CD8-positive, alpha-beta memory T cell (primary cell): ENCODE measurements at places on chromosomes 3 and 15.

GRCh38 chr15:29687204-29687815 lies 135.0 kb downstream of the TJP1 start:
- no peak for DNase-seq
- H3K4me1 ChIP-seq: no peaks in the 10 kb centered on the region
- no peak overlapping the region for H3K27ac ChIP-seq
- no peaks in the 10 kb centered on the region for H3K27me3 ChIP-seq

GRCh38 chr3:140509534-140509933 lies 168.3 kb upstream of the TRIM42 start:
- no peak overlapping the region for H3K27ac ChIP-seq
- no peak for DNase-seq
- H3K27me3 ChIP-seq: no peaks in the 10 kb centered on the region
- H3K4me1 ChIP-seq: no peaks in the 10 kb centered on the region
- H3K36me3 ChIP-seq: no peaks in the 10 kb centered on the region

GRCh38 chr3:37402351-37402750 lies 228.0 kb upstream of the LRRFIP2 start:
- no peaks in the 10 kb centered on the region for H3K27me3 ChIP-seq
- no peak overlapping the region for H3K27ac ChIP-seq
- no peaks in the 10 kb centered on the region for H3K36me3 ChIP-seq

GRCh38 chr3:61637088-61638051 lies 76.0 kb downstream of the PTPRG start:
- H3K36me3 ChIP-seq: no peaks in the 10 kb centered on the region
- no peak for DNase-seq
- H3K4me3 ChIP-seq: no peak overlapping the region
- no peaks in the 10 kb centered on the region for H3K27me3 ChIP-seq

GRCh38 chr15:80208758-80209734 lies 43.0 kb downstream of the CTXND1 start:
- no peak overlapping the region for H3K27ac ChIP-seq
- no peaks in the 10 kb centered on the region for H3K4me1 ChIP-seq
- H3K27me3 ChIP-seq: no peaks in the 10 kb centered on the region
- no peak for DNase-seq
- no peaks in the 10 kb centered on the region for H3K36me3 ChIP-seq

DNA sequence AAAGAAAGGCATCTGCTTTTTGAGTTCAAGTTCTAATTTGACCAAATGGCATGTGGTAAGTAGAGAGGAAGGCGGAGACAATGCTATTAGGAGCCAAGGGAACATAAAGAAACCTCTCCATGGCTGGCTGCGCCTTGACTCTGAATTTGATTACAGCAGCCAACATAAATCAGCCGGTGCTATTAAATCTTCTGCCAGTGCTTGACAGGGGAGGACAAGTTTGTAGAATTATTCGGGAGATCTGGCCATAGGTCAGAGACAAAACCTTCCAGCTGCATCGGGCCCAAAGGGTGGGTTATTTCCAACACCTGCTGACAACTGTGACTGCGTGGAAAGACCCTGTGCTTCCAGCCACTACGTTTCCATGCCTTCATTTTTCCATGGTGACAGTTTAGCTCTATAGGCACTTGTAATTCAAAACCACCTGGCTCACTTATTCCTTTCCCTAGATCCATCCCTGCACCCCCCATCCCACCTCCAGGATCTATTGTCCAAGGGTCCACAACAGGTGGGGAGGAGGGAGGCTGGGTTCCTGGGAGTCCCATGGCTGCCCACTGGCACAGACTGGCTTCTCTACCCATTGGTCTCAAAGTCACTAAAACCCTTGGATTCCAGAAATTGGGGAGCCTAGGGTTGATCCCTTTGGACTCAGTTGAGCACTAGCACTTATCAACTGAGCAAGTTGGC lies 15.9 kb downstream of the COLQ start:
- H3K27me3 ChIP-seq: no peaks in the 10 kb centered on the region
- DNase-seq: no peak
- no peaks in the 10 kb centered on the region for H3K36me3 ChIP-seq
- no peaks in the 10 kb centered on the region for H3K4me1 ChIP-seq

GRCh38 chr3:140686128-140686527 lies 8.3 kb downstream of the TRIM42 start:
- H3K27ac ChIP-seq: no peak overlapping the region
- no peaks in the 10 kb centered on the region for H3K4me1 ChIP-seq
- no peak overlapping the region for H3K4me3 ChIP-seq
- no peak for DNase-seq

GRCh38 chr3:179882292-179882691 lies 154.4 kb downstream of the PEX5L start:
- H3K27me3 ChIP-seq: no peaks in the 10 kb centered on the region
- DNase-seq: no peak
- H3K27ac ChIP-seq: no peak overlapping the region
- no peaks in the 10 kb centered on the region for H3K36me3 ChIP-seq
- H3K4me1 ChIP-seq: no peaks in the 10 kb centered on the region
